ENCODE measurements at places on chromosomes 3 and 15. TPM values are rescaled to one million over a fixed set of nuclear protein-coding genes. Genes with fewer than 3 reads are reported as not detected.

DNA sequence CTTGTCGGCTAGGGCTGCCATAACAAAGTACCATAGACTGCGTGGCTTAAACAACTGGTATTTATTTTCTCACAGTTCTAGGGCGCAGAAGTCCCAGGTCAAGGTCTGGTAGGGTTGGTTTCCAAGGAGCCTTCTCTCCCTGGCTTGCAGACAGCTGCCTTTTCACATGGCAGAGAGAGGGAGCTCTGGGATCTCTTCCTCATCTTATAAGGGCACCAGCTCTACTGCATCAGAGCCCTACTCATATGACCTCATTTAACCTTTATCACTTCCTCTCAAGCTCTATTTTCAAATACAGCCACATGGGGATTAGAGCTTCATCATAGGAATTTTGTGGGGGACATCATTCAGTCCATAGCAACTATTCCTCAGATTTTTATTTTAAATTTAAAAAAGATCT lies 17.6 kb upstream of the PAQR9 start:
- DNase-seq: no peak

GRCh38 chr3:111831840-111832239 lies 27.2 kb upstream of the PHLDB2 start:
- DNase-seq: no peak

DNA sequence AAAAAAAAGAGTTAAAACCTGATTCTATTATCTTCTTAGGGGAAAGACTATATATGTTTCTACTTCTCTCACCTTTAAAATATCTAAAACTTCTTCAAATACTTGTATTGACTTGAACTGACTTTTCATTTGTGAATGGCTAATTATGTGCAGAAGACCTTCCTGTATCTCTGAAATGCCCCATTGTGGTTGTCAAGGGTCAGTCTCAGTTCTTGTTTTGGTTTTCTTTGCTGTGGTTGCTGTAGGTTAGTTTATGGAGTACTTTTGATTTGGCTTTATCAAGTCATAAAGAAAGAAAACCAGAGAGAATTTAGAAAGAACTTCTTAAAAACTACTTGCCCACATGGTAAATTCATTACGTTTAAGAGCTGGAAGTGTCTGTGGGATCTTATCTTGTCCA lies 345.3 kb upstream of the POU1F1 start:
- no peak for DNase-seq

GRCh38 chr3:8532251-8532871 lies 30.7 kb downstream of the LMCD1 start:
- no peak for DNase-seq

DNA sequence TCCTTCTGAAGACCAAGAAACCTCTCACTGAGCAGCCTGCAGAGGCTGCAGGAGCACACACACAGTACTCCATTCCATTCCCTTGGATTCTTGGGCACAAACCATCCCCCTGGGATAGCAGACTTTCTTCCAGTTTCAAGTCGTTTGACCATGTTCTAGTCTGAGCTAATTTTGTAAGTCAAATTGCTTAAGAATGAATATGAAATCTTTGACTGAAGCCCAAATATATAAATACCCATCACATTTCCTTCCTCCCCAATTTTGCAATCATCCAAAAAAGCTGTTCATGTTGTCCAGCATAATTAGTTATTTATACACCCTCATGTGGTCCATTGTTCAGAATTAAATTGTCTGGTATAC lies 231.2 kb upstream of the TPRG1 start:
- DNase-seq: no peak

EIF4E3 gene
- 26.2 TPM for total RNA-seq

CRABP1 gene
- 0.38 TPM for total RNA-seq

DNA sequence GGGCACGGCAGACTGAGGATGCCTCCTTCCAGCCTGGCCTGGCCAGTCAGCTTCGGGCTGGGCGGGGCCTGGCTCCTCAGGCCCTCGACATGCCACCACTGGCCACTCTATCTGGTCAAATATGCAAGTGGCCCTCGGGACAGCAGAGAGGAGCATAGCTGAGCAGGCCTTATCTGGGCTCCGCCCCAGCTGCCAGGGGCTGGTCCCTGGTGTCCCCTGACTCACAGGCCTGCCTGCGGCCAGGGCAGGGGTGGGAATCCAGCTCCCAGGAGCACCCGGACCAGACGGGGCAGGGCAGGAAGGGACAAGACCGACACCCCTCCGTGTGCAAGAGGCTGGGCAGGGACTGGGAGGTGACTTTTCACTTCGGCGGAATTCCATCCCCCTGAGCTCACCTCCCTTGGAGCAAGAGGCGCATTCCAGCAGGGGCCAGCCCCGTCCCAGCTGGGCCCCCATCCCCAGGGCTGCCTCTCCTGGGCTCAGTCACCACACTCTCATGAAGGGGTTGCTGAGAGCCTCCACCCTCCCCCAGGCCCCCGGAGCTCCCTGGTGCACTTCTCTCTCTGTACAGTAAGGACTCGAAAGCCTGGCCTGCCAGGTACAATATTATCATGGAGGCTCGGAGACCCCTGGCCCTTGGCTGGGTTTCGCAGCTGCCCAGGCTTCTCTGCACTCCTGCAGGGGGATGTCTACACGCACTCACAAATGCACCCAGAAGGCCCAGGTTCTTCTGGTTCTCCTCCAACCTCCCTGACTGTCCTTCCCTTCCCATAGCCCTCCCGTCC lies 29.5 kb downstream of the WNT7A start:
- DNase-seq: no peak

GRCh38 chr3:102238362-102238761 lies 196.5 kb upstream of the ZPLD1 start:
- no peak for DNase-seq
